ENCODE measurements at places on chromosomes 1 and 21.

DNA sequence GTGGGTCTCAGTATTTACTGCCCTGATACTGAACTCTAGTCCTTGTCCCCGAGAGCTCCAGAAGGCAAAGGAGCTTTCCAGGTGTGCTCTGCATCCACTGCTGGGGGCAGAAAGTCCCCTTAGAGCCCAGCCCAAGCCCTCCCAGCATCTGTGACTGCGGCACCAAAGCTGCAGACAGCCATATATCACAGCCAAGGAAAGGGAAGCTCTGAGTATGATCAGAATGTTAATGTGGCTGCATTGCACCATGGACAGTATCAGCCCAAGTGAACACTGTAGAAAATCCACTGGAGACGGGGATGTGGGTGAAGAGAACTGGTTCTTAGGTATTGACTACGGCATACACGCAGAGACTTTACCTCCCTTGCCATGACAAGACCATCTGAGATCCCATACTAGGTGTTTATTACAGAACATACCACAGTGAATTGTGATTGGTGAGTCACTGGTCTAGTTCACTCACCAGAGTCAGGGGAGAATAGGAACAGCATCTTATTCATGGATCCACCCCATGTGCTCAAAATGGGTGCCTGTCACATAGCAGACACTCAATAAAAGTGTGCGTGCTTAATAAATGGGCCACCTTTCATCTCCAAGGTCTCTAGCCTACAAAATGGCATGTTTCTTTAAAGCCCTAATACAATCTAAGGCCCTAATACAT, 170.3 kb downstream of the HHIPL2 start:
- no peak for DNase-seq

DNA sequence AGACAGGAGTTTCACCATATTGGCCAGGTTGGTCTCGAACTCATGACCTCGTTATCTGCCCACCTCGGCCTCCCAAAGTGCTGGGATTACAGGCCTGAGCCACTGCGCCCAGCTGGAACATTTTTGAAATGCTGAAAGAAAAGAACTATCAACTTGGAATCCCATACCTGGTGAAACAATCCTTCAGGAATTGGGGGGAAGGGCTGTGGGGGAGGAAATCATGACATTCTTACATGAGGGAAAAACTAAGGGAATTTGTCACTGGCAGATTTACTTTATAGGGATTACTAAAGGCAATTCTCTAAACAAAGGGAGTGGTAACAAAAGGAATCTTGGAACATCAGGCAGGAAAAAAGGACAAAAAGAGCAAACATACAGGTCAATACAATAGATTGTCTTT, 25.8 kb downstream of the NDUFS5 start:
- no peak for DNase-seq

DNA sequence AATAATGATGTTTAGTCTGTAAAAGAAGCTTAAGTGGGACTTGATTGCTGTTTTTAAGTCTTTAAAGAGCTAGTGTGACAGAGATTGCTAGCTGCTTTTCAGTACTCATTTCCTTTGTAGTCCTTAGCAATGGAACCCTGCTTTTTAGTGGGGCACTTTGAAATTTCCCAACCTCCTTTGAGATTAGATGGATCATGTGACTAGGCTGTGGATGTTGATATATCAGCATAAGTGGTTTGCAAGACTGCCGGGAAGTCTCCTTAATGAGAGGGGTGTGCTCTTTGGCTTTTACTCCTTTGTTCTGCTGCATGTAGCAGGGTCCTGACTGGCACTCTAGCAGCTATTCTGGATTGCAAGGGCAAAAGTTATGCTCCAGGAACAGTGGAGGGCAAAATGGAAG, 11.2 kb upstream of the RCOR3 start:
- no peak for DNase-seq

DNA sequence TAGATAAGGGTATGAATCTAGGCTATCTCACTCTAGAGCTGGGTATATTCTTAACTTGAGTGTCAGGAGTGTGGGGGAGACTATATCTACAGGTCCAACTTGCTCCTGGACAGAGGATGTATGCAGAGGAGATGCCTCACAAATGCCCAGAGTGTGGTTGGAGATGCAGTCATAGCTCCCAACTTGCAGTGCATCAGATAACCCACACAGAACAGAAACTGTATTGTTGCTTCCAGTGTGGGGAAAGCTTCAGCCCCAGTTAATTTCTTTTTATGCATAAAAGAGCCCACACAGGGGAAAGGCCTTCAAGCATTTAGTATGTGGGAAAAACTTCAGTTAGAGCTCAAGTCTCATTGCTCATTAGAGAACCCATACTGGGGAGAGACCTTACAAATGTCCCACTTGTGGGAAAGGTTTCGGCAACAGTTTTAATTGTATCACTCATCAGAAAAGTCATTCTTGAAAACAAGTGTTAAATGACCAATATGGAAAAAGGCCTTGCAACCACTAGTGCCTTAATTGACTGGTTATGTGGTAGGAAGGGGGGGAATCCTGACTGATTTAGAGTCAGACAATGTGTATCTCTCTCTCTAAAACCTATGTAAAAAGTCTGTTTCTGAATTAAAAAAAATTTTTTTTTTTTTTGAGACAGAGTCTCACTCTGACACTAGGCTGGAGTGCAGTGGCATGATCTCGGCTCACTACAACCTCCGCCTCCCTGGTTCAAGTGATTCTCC, 67.9 kb downstream of the EBNA1BP2 start:
- no peak for DNase-seq

DNA sequence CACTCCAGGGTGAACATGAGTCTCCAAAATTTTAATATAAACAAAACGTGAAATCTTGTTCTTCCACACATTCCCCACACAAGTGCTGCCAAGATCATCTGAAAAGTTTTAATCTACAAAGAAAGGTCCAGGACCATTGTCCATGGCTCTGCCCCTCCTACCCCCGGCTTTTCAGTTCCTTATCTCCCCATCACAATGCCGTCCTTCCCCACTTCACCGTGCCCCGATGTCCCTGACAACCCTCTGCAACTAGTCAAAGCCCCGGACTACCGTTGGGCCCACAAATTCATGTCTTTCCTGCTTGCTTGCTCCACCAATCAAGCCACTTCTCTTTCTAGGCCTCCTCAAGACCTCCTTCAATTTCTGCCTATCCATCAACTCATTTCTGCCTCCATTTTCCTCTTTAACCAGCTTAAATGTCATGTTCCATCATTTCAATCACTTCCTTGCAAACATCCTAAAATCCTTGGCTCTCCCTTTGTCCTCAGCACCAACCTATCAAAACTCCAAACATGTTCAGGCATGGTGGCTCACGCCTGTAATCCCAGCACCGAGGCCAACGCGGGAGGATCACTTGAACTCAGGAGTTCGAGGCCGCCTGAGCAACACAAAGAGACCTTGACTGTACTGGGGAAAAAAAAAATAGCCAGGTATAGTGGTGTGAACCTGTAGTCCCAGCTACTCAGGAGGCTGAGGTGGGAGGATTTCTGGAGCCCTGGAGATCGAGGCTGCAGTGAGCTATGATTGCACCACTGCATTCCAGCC, 14.0 kb upstream of the BMP8B start:
- no peak for DNase-seq

DNA sequence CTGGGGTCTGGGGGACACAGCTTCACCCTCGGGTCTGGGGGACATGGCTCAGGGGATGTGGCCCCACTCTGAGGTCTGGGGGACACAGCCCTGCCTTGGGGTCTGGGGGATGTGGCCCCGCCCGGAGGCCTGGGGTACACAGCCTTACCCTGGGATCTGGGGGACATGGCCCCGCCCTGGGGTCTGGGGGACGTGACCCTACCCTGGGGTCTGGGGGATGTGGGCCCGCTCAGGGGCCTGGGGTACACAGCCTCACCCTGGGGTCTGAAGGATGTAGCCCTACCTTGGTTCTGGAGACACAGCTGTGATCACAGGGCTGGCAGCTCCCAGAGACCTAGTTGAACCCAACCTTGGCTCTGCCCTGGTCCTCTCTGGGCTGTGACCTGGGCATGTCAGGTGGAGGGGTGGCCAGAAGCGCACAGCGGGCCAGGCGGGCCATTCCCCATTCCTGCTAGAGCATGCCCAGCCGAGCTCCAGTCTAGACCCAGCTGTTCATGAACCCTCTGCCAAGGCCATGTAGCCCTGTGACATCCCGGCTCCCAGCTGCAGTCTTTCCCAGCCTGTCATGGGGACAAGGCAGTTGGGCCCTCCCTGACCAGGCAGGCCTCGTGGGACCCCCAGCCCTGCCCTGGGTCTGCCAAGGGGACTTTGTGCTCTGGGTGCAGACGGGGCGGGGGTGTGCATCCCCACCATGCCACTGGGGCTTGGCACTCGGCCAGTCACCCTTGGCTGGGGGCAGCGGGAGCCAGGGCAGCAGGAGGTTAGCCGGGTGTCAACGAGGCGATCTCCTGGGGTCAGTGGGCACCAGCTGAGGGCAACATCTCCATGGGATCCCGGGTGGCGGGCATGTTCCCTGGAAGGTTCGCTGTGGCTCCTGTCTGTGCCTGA, 43.9 kb downstream of the WNT9A start:
- DNase-seq: no peak

GRCh38 chr1:22075718-22076117, 23.2 kb downstream of the CDC42 start:
- no peak for DNase-seq

- DNase-seq: no peak
Observed at GRCh38 chr1:23424293-23425192, at the start of gene TCEA3. Gene TCEA3 (minus strand): TSS chr1:23424748. CDS start chr1:23424633, 115 bp downstream.

DNA sequence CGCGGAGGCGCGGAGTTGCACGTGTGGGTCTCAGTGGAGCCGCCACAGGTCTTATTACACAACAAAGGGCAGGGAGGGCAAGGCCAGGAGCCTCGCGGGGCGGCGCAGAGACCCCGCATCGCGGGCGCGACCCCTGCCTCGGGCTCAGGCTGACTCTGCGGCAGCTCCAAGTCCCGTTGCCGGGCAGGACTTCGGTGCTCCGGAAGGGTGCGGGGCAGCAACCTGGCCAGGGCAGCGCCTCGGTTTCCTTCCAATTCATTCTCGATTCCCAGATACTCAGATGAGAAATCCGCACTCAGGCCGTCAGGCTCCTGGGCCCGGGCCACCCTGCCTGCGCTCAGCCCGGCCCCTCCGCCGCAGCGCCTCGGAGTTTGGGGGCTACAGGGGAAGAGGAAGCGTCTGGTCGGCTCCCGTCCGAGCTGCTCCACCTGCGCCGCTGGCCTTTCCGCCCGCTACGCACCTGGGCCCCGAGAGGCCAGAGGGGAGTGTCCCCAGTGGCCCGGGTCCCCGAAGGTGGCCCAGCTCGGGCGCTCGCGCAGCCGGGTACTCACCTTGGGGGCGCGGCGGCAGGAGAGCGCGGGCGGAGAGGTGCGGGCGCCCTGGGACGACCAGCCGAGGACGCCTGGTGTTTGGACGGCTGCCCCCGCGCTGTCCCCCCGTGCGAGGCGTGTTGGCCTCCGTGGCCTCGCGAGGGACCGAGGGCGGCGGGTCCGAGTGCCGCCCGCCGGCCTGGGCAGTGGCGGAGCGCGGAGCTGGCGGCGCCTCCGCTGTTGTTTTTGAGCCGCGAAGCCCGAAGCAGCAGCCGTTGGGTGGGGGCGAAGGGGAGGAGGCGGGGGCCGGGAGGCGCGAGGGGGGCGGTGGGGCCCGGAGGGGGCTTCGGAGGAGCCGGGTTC, 1.1 kb upstream of the PRDM16 start:
- no peak for DNase-seq

DNA sequence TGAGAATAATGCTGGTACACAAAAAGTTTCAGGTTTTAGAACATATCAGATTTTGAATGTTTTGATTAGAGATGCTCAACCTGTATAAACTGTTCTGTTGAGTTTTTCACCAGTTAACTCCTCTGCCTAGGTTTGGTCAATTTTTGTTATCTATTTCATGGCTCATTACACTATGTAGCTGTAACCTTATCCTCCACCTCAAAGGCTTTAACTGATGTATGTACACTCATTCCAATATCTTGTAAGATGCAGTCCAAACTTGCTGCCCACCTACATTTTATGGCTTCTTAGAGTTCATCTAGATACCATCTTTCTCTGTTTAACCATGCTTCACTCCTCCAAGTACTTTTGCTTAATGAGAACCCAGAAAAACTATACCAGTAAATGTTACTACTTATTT, 107.8 kb downstream of the EIF4G3 start:
- no peak for DNase-seq

DNA sequence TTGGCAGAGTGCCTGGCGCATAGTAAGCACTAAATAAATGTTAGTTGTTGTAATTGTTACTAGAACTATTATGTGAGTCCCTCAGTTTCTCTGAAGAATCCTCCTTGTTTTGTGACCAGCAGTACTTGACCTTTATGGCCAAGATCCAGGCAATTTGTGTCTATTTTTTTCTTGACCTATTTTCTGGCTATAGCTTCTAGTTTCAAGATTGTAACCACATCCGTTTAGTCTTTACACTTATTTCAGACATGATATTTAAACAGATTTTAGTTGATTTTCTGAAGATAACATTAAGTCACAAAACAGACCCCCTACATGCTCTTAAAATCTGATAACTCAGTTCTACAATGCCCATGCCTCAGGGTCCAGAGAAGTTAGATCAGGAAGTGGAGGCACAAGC, 50.3 kb downstream of the CDC7 start:
- no peak for DNase-seq

- DNase-seq: no peak
Observed at GRCh38 chr1:230289350-230289644, 136.8 kb downstream of the PGBD5 start.

GRCh38 chr1:186884251-186884650, 55.5 kb downstream of the PLA2G4A start:
- no peak for DNase-seq

GRCh38 chr1:157894613-157895165, 53.1 kb upstream of the CD5L start:
- DNase-seq: no peak

DNA sequence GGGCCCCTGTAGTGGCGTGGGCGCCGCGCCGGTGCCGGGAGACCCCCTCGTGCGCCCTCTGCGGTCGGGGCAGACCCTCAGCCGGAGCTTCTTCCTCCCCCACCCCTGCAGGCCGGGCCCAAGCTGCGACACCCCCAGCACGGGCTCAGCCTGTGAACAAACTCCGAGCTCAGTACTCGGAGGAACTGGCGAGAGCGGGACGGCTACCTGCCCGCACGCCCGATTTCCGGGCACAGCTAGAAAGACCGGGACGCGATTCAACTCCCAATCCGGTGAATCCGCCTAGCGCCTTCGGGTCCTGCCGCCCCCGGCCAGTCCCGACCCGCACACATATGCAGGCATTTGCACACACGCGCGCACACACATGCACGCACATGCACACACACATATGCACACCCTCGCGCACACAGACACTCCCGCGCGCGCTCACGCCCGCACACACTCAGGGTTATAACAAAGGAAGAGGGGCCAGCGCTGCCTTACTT, 580 bp upstream of the BLACAT1 start:
- DNase-seq: no peak

DNA sequence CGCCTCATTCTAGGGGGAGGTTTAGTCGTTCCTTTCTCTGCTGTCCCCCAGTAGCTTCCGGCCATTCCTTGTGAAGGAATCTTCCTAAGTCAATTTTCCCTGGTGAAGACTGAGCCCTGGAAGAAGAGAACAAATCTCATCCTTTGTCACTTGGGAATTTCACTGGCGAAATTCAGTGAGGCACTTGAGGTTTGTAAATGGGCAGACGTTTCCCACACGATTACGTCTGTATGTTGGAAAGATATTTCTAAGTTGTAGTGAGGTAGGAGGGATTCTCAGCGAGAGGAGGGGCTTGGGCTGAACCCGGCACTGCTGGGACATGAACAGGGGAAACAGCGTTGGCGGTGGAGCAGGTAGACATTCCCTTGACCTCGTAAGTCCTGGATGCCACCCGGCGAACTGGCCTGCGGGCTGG, 47.2 kb downstream of the GALNT2 start:
- no peak for DNase-seq

GRCh38 chr21:32334980-32335531, 36.4 kb downstream of the MRAP start:
- no peak for DNase-seq

GRCh38 chr1:911875-912739, 11.6 kb upstream of the SAMD11 start:
- no peak for DNase-seq

- no peak for DNase-seq
Observed at GRCh38 chr1:24763671-24764070, 18.4 kb downstream of the CLIC4 start.

All from stimulated activated CD8-positive, alpha-beta memory T cell treated with anti-CD3 and anti-CD28 coated beads, Interleukin-4, amount 100 ng/mL, for 1 hour (primary cell).